ENCODE measurements at places on chromosomes 1 and 21.

DNA sequence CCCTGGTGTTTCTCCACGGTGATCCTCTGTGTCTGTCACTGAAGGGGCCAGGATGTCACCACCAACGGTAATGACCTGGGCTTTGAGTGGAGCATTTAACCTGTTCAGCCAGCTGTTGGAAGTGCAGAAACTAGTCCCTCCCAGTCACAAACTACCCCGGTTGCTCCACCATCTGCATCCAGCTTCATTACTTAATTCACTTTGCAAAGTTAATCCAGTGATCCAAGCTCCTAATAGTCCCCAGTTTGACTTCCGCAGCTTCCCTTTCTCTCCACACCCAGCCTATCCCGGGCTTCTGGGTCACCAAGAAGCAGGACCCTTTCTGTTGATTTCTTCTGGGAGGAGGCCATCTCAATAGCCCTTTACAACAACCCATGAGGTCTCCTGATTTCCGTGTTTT, 63.5 kb downstream of the MDM4 start:
- no peak for DNase-seq

DNA sequence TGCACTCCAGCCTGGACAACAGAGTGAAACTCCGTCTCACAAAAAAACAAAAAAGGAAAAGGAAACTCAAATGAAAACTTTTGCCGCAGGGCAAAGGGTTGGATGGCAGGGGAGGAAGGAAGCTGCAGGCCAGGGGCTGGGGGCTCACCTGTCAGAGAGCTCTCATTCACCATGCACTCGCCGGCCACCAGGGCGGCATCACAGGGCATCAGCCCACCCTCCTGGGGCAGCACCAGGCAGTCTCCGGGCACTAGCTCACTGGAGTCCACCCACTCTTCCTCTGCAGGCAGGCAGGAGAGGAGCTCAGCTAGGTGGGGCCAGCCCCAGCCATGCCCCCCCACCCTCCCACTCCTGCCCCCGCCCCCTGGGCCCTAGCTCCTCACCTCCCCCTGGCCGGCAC, 11.9 kb downstream of the ATP13A2 start:
- DNase-seq, result no peak

GRCh38 chr1:31646259-31646960, 1.7 kb upstream of the PEF1 start:
- no peak for DNase-seq

GRCh38 chr1:22712502-22713271, 2.0 kb downstream of the EPHB2 start:
- no peak for DNase-seq

- DNase-seq, result no peak
Measured at GRCh38 chr1:2133879-2134215, 60.7 kb downstream of the FAAP20 start.

DNA sequence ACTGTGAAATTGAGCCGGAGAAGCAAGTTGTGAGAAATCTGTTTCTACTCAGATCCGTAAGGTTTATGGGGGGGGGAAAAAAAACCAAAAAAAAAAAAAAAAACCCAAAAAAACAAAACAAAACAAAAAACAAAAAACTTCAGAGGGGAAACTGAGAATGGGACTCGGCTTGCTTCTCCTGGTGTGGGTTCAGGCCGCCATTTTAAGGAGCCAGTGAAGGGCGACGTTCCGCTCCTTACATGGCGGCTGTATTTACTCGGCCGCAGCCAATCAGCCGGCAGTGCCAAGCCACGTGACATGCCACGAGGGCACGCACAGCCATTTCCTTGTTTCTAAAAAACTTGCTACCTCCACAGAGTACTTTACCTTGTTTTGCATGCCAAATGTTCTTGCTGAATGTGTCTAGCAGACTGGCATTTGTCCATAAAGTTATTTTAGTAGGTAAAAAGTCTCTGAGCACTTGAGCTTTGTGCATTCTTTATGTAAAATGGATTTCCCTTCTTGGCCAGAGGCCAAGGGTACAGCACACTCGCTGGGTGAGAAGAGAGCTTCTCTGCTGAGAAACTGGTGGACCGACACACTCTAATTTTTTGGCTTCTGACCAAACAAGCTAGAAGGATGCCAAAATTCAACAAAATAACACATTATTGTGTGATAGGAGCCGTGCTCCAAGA, 101.8 kb downstream of the NFIA start:
- DNase-seq, result no peak

- DNase-seq, result no peak
Measured at GRCh38 chr1:163436140-163436812, 114.5 kb downstream of the NUF2 start.

GRCh38 chr1:178693366-178693765, 31.7 kb upstream of the RALGPS2 start:
- DNase-seq, result no peak

- DNase-seq, result no peak
Measured at GRCh38 chr1:230003409-230003808, 63.6 kb upstream of the GALNT2 start.

- no peak for DNase-seq
Measured at GRCh38 chr1:15156807-15157380, 3.3 kb downstream of the TMEM51 start.

Data from AG09309 (cell line).